ENCODE measurements at places on chromosomes 2 and 18.

DNA sequence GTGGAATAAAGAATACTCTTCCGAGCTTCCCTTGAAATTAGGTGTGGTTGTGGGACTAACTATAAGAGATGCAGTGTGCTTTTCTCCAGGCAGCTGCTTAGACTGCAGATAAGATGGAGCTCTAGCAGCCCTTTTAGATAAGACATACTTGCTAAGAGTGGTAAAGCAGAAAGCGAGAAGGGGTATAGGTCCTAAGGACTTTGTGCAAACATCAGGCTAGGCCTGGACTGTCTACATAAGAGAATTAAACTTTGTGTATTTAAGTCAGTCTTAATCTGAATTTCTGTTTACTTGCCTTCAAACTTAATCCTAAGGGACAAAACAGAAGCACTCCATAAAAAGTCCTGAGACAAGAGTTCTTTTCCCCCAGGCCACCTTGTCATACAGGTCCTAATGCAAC, 218.9 kb downstream of the RAB3GAP1 start:
- no peak for DNase-seq

DNA sequence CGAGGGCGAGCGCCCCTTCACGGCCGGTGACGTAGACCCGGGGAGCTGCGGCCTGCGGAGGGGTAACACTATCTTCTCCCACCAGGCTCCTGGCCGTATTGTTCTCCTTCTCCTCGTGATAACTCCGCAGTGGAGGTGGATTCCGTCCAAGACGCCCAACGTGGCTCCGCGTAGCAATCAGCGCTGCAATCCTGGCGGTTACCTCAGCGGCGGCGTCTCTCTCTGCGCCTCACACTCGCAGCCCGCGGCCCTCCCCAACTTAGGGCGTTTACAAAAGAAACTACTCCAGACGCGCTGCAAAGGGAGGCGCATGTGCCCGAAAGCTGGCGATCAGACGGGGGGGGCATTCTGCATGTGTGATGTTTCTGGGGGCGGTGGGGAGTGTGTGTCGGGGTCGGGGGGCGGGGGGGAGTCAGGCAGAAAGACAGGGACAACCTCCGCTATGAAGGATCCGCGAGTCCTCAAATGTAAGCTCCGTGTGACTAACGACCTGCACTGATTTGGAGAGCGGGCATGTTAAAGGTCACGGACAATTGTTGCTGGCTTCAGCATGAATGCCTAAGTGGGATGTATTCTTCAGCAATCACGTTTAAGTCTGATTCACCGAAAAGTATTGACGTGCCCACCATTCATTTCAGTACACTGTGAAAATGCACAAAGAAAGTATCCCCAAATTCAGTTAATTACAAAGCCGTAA, 1.3 kb upstream of the ZNF516 start:
- DNase-seq, result peak; percentile 83

DNA sequence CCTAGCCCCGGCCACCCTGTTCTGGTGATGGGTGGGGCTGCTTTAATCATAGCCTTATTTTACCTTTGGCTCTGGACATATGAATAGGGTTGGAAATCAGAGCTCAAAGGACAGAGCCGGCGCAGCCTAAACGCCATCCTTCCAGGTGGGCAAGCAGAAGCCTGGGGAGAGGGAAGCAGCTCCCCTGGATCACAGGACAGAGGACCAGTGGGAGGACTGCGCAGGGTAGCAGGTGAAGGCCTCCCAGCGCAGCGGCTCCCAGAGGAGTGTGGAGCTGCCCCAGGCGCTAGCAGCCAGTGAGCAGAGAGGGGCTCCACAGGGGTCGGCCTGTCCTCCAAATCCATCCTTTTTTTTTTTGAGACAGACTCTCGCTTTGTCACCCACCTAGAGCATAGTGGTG, 16.4 kb upstream of the CYS1 start:
- no peak for DNase-seq

DNA sequence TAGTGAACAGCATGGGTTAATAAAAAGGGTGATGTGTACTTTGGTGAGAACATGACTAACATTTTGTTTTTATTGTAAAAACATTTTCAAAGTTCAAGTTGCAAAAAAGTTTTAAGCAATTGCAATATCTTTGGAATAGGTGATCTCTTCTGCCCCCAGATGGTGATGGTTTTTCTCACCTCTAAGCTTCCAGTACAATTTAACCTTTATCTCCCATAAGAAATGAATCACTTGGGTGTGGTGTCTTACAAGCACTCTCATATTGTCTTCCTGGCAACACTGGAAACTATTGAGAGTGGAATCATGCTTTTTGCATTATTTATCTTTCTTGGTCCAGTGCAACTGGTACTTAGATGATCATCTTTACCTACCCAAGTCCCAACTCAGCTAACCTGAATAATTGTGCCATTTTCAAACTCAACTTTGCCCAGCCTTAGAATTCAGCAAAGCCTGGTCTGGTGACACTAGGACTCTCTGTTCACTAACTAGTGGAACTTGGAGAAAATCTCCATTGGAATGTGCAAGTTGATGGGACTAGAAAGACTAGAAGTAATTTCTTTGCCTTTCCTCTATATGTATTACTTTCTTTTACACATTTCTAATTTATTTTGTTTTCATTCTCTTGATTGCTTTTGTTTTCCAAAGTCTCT, 964.7 kb upstream of the ZEB2 start:
- no peak for DNase-seq

- no peak for DNase-seq
Measured at GRCh38 chr18:48348739-48349138, 60.4 kb downstream of the ZBTB7C start.

DNA sequence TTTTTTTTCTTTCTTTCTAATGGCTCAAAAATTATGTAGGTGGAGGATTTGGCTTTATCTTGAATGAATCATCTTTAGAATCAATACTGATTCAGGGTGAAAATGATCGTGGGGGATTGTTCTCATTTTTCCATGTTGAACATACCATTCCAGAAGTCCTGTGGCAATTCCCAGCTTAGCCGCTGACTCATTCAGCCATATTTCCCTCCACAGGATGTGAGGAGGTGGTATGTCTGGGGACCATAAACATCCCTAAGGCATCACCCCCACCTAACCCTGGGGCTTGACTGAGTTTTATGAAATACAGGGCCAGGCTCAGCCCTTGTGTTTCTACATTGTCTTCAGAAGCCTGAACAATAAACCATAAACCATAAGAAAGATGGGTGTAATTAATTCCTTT, 92.7 kb upstream of the FN1 start:
- DNase-seq, result no peak

- no peak for DNase-seq
Measured at GRCh38 chr2:72004201-72004915, 143.3 kb downstream of the CYP26B1 start.

DNA sequence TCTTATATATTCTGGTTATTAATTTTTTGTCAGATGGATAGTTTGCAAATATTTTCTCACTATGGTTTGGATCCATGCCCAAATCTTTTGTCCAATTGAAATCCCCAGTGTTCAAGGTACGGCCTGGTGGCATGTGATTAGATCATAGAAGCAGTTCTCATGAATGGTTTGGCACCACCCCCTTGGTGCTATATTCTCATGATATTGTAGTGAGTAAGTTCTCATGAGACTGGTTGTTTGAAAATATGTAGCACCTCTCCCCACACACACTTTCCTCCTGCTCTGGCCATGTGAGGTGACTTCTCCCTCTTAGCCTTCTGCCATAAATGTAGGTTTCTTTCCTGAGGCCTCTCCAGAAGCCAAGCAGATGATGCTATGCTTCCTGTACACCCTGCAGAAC, 107.7 kb upstream of the KYNU start:
- no peak for DNase-seq

- peak; percentile 50 for DNase-seq
Measured at GRCh38 chr2:170928036-170928823, 823 bp upstream of the GORASP2 start.

GRCh38 chr2:238710787-238711186, 137.1 kb upstream of the TWIST2 start:
- DNase-seq, result peak; percentile 18

DNA sequence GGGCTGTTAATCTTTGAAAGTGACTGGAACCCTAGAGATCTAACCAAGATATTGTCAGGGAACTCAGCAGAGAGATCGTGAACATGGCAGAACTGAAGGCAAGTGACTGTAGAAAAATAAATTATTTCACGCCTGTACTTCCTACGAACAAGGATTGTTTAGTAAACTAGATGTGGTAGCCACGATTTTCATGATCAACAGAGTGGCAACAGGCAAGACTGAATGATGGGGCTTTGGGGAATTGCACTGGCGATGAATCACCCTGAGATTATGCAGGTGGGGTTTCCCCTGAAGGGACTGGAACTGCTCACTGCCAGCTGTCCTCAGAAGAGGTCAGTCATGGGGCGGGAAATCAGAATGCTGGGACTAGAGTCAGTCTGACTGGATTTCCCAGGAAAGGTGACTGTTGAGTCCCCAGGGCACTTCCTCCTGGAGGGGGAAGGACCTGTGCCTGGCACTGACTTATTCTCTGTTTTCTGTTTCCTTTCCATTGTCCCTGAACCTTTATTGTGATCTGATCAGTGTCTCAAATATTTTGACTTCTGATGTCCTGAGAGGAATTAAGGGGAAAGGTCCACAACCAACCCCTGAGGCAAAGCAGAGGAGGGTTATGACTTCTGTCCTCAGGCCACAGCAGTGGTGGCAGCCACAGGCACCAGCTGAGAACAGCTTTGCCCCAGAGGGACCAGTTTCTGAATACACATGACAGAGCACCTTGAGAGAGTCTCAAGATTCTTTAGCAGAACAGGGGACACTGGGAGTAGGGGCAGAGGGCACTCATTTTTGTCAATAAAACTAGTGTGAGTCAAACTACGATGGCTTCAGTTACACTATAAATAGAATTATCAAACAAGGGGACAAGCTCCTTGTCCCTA, 70.0 kb downstream of the NAB1 start:
- DNase-seq, result no peak

GRCh38 chr2:233700028-233700635, 7.4 kb downstream of the UGT1A6 start:
- DNase-seq, result no peak

- DNase-seq, result no peak
Measured at GRCh38 chr2:167761465-167762136, 485.8 kb downstream of the STK39 start.

DNA sequence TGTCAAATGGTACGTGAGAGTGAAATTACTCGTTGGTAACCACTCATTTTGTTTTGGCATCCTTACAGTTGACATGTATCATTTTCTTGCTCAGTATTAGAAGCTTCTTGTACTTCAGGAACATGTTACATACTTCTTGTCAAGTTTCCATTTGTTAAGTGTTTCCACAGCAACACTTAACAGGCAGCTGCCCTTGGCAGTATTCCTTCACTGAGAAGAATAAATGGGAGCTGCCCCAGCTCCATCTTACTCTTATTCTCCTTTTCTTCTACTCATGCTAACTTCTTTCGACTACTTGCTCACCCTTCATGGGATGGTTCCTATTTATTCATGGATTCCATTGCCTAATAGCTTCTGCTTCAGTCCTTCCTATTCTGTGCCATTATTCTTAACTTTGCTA, 60.1 kb upstream of the TUBA3E start:
- DNase-seq, result no peak

DNA sequence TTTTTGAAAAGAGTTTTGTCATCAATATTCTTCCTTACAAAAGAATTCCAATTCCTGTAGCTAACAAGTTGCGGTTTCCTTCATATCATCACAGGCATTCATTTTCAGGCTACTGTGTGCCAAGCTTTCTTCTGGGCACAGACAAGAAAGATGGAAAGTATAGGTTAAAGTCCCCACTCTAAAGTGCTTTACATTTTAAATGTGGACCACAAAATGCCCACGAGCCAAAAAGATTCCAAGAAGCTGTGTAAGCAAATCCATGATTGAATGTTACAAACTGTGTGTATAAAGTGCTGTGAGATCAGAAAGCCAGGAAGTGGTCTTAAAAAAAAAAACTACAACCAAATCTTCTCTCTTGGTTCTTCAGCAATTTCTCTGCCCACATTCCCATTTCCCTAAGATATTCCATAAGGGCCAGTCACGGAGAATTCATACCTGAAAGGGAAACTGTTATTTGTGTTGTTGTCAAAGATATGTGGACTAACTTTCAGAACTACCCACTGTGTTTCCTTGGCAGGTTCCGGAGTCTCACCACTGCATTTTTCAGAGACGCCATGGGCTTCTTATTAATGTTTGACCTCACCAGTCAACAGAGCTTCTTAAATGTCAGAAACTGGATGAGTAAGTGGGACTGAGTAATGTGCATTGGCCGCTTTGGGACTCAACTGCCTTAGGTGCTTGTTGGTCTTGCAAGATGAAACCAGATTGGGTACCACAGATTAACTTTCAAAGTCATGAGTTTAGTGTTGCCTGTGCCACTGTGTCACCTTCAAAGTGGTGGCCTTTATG, 55.7 kb downstream of the RAB27B start:
- DNase-seq, result no peak

- no peak for DNase-seq
Measured at GRCh38 chr2:176592216-176592615, 323.0 kb downstream of the MTX2 start.

DNA sequence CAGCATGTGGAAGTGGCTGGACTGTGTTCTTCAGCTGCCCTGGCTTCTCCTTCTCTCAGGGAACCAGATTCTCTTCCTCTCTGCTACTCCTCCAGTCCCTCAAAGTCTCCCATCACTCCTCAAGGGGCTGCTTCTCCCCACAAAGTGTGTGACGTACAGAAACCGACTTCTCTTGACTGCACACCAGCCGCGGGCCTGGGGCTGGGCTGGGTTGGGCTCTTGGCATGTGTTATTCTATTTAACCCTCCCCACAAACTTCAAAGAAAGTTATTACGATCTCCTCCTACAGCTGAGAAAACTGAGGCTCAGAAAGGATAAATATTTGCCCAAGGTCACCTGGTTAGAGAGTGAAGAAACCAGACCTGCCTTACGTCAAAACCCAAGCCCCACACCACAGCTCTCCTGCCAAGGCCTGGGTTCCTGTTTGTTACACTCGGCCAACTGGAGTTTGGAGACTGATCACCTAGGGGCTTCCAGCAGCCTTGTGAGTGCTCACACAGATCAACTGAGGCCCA, 269.0 kb downstream of the TFCP2L1 start:
- DNase-seq, result no peak

GRCh38 chr2:85145116-85145820, 12.1 kb downstream of the TCF7L1 start:
- no peak for DNase-seq

DNA sequence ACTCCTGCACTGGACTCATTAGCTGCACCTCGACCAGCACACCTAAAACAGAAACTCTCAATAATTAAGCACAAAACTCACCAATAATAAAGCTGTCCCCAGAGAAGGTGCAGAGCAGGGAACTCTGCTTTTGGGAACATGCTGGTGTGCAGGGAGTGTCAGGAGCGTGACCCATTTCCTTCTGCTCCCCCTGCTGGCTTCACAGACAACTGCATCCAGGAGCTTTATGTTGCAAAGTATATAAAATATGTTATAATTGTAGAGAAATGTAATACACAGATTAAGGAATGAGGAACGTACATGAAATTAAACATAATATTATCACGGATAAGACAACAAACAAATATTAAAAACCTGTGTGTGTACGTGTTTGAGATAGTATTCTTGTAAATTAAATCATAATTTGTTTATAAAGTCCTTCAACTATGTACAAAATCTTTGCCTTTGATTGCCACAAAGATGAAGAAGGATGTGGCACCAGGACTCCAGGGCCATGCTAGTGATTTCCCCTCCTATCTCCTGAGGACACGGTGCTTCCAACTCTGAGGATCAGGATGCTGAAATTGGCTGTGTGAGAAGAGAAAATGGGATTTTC, 68.6 kb upstream of the MAL start:
- DNase-seq, result no peak

GRCh38 chr18:73235921-73236320, 368.1 kb upstream of the NETO1 start:
- DNase-seq, result no peak
